ENCODE measurements at places on chromosomes 1 and 21.
A peak's percentile ranks its signal among the peaks of the same experiment; 100 is the strongest.

- DNase-seq: no peak
Measured at GRCh38 chr1:45846931-45847330, 43.5 kb downstream of the MAST2 start.

GRCh38 chr1:47664356-47664755 is 226.5 kb downstream of the FOXD2 start:
- no peak for DNase-seq

- peak; percentile 90 for DNase-seq
Measured at GRCh38 chr1:30823969-30824735, 66.6 kb upstream of the LAPTM5 start.

GRCh38 chr1:27872802-27873551 is 633 bp downstream of the THEMIS2 start:
- no peak for DNase-seq

DNA sequence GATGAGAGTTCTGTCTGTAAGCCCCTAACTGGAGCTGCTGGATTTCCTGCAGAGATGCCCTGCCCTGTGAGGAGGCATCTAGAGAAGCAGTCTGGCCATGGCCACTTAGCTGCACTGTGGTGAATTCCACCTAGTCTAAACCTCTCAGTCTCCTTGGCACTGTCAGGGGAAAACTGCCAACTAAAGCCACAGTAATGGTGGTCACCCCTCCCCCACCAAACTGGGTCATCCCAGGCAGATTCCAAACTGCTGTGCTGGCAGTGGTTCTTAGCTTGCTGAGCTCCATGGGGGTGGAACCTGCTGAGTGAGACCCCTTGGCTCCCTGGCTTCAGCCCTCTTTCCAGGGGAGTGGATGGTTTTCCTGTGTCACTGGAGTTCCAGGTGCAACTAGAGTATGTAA is 740.6 kb downstream of the RWDD3 start:
- no peak for DNase-seq

DNA sequence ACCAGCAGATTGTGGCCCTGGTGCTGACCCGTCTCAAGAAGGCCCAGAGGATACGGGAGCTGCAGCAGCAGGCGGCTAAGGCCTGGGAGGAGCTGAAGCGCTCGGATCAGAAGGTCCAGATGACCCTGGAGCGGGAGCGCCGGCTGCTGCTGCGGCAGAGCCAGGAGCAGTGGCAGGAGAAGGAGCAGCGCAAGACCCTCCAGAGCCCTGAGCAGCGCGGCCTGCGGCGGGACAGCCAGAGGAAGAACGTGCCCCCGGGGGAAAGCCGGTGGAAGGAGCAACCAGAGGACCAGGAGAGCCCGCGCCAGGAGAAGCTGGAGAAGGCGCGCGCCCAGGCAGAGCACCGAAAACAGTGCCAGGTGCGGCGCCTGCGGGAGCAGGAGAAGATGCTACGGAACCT is 1.0 kb downstream of the CCDC185 start:
- no peak for DNase-seq

GRCh38 chr1:11198851-11199594 is 9.9 kb downstream of the ANGPTL7 start:
- DNase-seq: no peak

DNA sequence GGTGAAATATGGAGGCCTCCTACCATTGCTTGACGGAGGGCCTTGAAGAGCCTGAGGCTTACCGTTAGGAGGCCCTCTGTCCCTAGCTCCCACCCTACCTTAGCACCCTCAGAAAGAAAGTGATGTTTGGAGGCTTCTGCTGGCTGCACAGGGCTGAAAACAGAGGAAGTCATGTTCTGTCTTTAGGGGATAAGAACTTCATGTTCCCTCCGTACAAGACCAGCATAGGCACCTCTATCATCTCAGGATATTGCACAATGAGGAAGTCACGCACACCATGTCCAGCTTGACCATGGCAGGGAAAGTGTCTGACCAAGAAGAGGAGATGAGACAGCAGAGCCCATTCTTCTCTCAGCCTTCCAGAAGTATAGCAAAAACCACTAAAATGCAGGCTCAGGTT is 13.8 kb downstream of the ADORA3 start:
- no peak for DNase-seq

GRCh38 chr21:25862596-25862995 is 127.8 kb downstream of the GABPA start:
- no peak for DNase-seq

GRCh38 chr1:202274611-202275010 is 67.1 kb downstream of the UBE2T start:
- no peak for DNase-seq

GRCh38 chr1:2412773-2413494 is 570 bp upstream of the PEX10 start:
- no peak for DNase-seq

DNA sequence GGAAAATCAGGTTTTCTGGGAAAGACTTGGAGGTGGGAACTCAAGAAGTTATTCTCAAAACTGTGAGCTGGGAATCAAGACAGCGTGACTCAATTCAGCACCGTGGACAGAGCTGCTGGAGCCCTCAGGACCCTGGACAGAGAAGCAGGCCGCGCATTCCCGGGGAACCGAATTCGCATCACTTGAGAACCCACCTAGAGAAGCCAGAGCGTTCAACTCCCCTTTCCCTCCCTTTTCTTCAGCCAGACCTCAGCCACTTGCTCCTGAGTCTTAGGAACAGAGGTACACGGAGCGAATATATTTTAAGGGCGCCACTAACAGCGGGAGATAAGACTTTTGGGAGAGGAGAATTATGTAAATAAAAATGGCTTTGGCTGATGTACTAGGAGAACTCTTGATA is 2.0 kb upstream of the LIN28A start:
- no peak for DNase-seq

DNA sequence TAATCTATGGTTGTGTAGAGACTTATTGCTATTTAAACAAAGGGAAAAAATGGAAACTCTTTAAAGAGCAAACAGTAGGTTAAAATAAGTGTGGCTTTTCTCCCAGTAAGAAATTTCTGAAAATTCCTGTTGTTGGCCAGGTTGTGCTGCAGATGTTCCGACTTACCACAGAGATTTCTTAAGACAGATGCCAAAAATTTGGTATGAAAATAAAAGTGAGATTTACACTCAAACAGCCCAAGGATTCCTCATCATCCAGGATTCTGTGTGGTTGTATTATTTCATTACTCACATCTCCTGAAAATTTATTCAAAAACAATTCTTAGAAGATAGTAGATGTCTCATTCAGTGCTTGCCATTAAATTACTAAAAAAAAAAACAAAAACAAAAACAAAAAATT is 296.7 kb upstream of the PTBP2 start:
- DNase-seq: no peak

DNA sequence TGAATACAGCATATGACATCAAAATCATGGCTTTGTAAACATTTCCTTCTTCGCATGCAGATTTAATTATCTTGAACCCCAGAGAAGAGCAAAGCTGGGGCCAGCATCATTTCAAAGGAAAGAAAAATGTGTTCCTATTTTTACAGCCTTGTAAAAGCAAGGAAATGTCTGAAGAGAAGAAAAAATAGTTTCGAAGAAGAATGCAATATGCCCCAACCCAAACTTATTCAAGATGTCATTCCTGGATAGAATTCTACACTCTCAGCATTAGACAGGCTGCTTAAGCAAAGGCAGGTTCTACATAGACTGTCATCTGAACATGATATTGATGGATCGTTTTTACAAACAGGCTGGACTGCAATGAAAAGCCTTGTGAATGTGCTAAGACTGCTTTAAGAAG is 900.8 kb downstream of the TTLL7 start:
- DNase-seq: no peak

- no peak for DNase-seq
Measured at GRCh38 chr1:94727846-94728715, 92.1 kb upstream of the SLC44A3 start.

DNA sequence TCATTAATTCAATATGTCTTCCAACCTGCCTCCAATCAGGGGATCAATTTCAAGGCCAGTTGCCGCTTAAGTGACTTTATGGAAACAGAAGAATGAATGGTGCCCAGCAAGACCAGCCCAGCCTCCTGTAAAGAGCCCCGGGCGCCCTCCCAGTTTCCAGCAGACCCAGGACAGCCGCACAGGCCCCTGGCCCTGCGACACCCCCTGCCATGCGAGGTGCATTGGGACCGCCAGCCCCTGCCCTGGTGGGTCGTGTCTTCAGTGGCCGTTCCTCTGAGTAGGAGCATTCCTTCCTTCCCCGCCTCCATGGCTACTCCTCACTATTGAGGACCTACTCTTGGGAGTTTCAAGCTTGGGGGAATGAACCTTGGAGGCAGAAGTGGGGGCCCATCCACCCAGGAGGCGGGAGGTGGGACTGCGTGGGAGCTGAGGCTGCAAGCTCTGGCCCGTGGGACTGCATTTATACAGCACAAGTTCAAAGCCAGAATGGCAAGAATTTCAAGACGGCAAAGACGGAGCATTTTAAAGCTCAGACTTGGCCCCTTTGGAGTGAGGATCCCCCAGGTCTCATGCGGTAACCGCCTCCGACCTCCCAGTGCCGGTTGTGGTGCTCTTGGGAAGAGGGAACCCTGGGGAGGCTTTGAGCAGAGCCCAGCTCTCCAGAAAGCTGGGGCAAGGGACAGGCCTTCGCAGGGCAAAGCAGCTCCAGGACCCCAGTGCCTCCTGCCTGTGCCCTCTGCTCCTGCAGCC is 73.1 kb upstream of the ACTRT2 start:
- no peak for DNase-seq

GRCh38 chr1:3586986-3587759 is 24.1 kb downstream of the MEGF6 start:
- DNase-seq: no peak

DNA sequence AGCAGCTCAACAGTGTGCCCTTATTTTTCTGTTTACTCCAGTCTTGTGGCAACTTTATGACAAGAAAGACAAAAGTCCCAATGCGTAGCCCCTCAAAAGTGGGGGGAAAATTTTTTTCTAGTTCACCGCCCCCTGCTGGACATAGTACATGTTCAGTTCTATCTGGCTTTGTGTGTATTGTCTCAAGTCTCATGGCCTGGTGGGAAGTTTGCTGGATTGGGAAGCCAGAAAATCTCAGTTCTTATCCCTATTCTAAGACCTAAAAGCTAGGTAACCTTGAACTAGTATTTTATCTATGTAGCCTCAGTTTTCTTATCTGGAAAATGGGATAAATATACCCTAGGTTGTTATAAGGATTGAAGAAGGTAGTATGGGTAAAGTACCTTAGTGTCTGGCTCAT is 55.8 kb upstream of the LDLRAP1 start:
- no peak for DNase-seq

GRCh38 chr1:111507411-111508201 is 4.2 kb upstream of the ADORA3 start:
- no peak for DNase-seq

DNA sequence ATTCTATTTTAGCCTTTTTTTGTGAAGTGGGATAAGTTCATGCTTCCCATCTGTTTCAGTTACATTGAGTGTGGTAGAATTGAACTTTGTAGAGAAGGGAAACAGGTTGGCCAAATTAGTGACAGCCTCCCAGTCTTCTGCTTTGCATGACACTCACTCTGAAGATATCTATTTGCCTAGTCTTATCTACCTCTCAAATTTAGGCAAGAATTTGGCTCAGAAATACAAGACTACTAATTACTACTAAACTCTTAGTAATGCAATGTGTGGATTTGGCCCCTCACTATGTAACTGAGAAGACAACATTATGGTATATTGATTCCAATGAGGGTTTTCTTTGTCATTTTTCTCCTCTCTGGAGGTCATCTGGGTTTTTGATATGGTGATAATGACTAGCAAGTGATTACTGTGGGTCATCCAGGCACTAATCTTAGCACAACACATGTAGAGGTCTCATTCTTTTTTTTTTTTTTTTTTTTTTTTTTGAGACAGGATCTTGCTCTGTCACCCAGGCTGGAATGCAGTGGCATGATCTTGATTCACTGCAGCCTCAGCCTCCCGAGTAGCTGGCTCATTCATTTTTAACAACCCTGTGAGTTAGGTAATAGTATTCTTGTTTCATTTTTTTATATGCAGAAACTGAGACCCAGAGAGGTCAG is 6.3 kb downstream of the FAM20B start:
- no peak for DNase-seq

- no peak for DNase-seq
Measured at GRCh38 chr21:25350056-25350455, 257.2 kb downstream of the MRPL39 start.

DNA sequence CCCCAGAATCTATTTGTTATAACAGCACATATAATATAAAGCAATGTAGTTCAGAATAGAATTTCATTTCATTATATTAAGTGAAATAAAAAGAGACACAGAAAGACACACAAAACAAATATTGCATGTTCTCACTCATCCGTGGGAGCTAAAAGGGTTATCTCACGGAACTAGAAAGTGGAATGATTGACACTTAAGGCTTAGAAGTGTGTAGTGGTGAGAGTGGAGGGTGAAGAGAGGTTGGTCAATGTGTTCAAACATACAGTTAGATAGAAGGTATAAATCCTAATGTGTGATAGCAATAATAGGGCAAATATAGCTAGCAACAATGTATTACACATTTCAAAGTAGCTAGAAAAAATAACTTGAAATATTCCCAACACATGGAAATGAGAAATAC is 1001.7 kb upstream of the TMPRSS15 start:
- no peak for DNase-seq

DNA sequence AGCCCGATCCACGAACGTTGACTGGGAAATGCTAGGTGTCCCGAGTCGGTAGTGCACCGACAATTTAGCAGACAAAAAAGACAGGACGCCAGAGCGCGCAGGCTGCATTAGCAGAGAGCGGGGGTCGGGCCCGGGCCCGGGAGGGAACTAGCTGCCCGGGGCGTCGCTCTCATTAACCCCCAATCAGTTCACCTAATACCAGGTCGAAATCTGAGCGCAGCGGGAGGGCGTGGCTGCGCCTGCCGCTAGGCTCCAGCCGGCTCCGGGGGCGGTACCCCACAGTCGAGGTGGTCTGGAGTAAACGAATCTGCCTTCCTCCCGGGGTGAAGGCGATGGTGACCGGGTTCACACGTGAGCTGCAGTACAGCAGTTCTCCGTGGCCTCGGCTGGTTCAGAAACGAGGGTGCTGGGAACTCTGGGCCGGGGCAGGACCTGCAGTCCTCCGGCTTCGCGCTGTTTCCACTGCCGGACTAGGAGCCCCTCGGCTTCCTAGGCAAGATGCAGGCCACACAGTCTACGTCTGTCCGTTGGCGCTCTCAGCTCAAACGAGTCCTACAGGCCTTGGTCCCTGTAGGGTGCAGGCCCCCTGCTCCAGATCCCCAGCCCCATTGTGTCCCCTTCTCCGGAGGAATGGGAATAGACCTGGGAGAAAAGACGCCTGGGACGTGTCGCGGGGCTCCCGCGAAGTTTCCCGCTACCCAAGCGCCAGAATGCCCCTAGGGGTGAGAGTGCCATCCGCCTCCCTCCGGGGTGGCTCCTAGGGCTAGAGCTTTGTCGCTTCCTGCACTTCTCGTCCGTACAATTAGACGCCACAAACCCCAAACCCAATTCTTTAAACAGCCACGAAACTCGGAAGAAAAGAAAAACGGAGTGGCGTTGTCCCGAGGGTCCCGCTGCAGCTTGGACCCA is 2.0 kb downstream of the GFI1 start:
- no peak for DNase-seq

- DNase-seq: peak; percentile 7
Measured at GRCh38 chr21:17270229-17270628, 242.6 kb upstream of the CXADR start.

GRCh38 chr1:234400773-234401172 is 27.5 kb downstream of the COA6 start:
- no peak for DNase-seq

All from amygdala (tissue), 56 donors.